Glutamatergic neuron (in vitro differentiated cells): ENCODE measurements at places on chromosomes 5 and 9. TPM values are rescaled to one million over a fixed set of nuclear protein-coding genes. Genes with fewer than 3 reads are reported as not detected.

Gene CTXN3
- not detected for total RNA-seq

Gene PHF24
- 3.1 TPM for total RNA-seq

Gene FOXI1
- total RNA-seq: not detected

Gene CCL28
- total RNA-seq: 1.1 TPM

Gene UGCG
- 16.0 TPM for total RNA-seq

Gene BASP1
- total RNA-seq: 832 TPM

Gene ACOT12
- total RNA-seq: not detected

Gene TTLL11
- total RNA-seq: 23.9 TPM

Gene KCNIP1
- 0.47 TPM for total RNA-seq

Gene CD274
- total RNA-seq: not detected

Gene SPINK6
- total RNA-seq: not detected

Gene KIF4B
- total RNA-seq: not detected
